ENCODE measurements at places on chromosomes 2 and 18.

DNA sequence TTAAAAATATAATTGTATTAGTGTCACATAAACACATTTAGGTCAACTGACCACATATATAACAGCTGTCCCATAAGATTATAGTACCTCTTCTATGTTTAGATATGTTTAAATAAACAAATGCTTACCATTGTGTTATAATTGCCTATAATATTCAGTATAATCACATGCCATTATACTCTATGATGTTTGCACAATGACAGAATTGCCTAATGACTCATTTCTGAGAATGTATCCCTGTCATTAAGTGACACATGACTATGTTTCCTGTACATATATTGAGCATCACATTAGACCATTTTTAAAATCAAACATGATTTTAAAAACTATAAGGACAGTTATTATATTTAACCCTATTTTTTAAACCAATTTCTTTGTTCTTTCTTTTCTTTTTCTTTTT lies 89.8 kb downstream of the HS6ST1 start:
- DNase-seq: no peak

- DNase-seq: peak; percentile 9
Measured at GRCh38 chr18:59672235-59672711, 24.9 kb downstream of the CCBE1 start.

DNA sequence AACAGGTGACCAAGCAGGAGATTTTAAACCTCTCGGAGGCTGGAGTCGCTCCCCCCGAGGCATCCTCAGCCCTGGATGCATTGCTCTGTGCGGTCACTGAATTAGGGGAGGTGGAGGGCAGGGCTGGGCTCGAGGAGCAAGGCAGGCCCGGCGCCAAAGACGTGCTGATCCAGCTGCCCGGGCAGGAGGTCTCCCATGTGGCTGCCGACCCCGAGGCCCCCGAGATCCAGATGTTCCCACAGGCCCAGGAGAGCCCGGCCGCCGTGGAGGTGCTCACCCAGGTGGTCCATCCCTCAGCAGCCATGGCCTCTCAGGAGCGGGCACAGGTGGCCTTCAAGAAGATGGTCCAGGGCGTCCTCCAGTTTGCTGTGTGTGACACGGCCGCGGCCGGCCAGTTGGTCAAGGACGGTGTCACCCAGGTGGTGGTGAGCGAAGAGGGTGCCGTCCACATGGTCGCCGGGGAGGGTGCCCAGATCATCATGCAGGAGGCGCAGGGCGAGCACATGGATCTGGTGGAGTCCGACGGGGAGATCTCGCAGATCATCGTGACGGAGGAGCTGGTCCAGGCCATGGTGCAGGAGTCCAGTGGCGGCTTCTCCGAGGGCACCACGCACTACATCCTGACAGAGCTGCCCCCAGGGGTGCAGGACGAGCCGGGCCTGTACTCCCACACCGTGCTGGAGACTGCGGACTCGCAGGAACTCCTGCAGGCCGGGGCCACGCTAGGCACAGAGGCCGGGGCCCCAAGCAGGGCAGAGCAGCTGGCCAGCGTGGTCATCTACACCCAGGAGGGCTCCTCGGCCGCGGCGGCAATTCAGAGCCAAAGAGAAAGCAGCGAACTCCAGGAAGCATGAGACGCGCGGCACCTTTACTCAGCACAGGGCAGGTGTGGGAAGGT lies 145.1 kb downstream of the PTGR3 start:
- no peak for DNase-seq

DNA sequence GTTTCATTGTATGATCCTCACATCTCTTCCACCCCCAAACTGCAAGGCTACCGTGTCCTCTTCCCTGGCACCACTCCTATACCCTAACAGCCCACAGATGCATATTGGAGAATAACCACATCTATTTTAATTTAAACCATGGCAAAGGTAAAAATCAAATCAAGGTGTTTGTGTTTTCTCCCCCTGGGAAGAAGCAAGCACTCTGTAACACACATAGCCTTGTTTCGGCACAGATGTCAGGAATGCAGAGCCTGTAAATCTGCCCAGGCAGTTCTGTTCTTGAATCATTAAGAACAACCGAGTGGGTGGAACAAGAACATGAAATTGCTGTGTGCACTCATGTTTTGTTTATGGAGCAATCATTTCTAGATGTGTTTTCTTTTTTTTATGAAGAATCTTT lies 6.8 kb upstream of the COX7A2L start:
- no peak for DNase-seq

DNA sequence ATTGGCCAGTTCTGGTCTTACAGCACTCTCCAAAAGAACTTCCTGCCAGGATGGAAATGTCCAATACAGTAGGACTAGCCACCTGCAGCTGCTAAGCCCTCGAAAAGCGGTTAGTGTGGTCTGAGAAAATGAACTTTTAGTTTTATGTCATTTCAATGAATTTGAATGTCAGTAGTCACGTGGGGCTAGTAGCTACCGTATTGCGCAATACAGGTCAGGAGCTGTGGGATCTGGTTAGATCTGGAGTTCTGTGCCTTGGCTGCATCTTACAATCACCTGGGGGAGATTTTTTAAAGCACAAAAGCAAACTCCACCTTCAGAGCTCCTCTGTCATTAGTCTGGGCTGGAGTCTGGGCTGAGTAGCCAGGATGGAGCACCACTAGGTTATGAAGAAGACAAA lies 35.9 kb downstream of the C1QL2 start:
- no peak for DNase-seq

DNA sequence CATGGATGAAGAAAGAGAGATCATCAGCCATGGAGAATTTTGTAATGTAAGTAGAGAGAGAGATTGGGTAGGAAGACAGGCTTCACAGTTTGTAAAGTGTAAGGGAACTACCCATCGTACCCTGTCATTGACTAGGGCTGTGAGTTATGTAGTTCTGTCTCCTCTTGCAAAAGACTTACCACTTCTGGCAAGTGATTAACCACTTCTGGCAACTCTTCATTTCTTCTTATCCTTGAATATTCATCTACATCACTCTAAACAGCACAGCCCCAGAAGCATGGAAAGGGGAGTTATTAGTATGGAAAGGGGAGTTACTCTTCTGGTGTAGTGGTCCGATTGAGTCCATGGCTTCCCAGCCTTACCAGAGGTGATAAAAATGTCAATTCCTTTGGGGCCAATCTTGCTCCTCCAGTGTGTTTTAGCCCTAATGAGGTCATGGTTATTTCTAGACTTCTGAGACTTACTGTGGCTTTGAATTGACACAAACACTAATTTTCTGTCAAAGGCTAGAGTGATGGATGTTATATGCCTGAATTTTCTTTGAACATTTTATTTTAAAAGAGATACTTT lies 52.0 kb downstream of the STAT1 start:
- no peak for DNase-seq

- no peak for DNase-seq
Measured at GRCh38 chr18:35022426-35023001, 18.7 kb upstream of the MAPRE2 start.

DNA sequence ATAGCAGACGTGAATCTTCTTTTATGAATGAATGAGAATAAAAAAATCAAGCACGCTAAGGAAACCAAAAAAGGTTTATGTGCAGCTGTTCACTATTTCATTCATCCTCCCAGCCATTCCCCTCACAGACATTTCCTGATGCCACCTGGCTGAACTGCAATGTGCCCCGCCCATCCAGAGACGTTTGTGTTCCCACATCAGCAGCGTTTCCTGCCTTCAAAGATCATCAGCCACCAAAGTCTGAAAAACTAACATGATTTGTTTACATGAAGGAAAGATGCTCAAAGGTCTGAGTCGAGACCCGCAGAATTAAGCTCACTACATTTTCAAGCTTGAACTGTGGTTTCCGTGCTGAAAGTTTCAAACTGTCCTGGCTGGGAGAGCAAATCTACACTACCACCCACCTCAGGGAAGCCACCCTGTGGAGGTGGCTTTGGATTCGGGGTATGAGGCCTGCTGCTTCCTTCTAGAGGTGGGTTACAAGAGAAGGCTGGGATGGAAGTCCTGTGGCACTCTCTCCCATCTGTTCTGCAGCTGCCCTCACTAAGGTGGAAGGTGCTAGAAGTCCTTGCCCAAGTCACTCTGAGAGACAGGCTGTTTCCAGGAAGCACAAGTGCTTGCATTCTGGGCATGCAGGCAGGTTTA lies 201.3 kb upstream of the OSR1 start:
- no peak for DNase-seq

GRCh38 chr2:235567842-235568241 lies 74.0 kb downstream of the AGAP1 start:
- DNase-seq: no peak

DNA sequence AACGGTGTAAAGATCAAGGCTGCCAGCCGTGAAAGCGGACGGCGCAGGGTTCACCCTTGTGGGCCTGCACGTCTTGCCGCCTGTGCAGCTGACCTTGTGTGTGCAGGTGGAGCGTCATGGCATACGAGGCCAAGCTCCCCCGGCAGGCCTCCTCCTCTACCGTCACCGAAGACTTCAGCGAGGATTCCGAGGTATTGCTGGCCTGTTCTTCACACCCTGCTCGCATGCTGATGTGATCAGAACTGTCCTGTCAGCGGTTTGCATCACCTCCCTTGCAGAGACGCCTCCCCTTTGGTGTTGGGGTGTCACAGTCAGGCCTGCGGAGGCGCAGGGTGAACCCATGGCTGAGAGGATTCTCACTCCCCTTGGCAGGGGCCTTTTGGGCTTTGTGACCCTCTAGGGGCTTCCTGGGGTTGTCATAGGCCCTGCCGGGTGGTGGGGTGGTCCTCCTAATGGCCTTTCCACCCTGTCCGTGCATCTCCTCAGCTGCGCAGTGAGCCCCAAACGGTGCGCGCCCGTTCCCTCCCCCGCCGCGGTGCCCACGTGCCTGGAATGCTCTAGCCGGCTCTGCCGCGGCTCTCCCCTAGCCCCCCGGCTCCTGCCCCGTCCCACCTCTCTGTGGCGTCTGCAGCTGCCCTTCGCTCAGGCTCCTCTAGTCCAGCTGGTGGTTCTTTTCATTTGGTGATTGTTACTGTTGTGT lies 92.5 kb downstream of the DGKD start:
- DNase-seq: no peak

All from globus pallidus (tissue), 1 donor.